ENCODE measurements at places on chromosomes 11 and 22. TPM values are rescaled to one million over a fixed set of nuclear protein-coding genes. Genes with fewer than 3 reads are reported as not detected.

SCN2B gene
- 0.25 TPM for total RNA-seq

CEND1 gene
- 0.62 TPM for total RNA-seq

UNC93B1 gene
- 20.8 TPM for total RNA-seq

TUBA8 gene
- total RNA-seq, result 12.9 TPM

TBX10 gene
- total RNA-seq, result not detected

E2F8 gene
- total RNA-seq, result not detected

KRTAP5-1 gene
- not detected for total RNA-seq

WNT7B gene
- not detected for total RNA-seq
